ENCODE measurements at places on chromosomes 1 and 21. TPM values are rescaled to one million over a fixed set of nuclear protein-coding genes. Genes with fewer than 3 reads are reported as not detected.

- DNase-seq = peak; percentile 43
Measured at GRCh38 chr1:232367293-232367692, 262.6 kb downstream of the SIPA1L2 start.

DNA sequence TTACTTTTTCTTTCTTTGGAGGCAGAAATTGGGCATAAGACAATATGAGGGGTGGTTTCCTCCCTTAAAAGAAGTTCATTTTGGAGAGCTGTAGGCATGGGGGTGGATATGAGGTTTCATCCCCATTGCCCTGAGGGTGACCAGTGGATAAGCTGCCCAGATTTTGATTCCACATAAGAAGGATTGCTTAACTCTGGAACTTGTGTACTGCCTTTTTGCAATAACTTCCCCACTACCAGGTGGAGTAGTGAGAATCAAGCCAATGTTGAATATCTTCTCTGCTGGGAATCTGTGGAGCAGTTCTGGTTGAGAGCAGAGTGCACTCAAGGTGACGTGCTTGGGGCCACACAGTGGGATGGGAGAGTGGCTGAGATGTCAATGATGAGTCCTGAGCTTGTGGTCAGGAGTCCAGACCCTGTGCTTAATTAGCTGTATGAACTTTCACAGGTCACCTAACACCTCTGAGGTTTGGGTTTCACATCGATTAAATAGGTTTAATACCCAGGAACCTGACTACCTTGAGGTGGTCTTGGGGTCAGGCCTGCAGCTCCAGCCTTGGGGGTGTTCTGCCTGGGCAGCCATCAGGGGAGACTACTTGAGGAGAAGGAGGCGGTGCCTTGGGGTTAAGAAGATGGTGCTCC, 152.9 kb downstream of the FCRL5 start:
- DNase-seq = no peak

PPT1 gene
- total RNA-seq = 63.9 TPM

- peak; percentile 14 for DNase-seq
Measured at GRCh38 chr21:37342046-37342632, 24.4 kb upstream of the DYRK1A start.

EPHB2 gene
- 21.0 TPM for total RNA-seq

ACOT7 gene
- 164 TPM for total RNA-seq

GRCh38 chr1:34380526-34381124, 203.9 kb downstream of the C1orf94 start:
- DNase-seq = no peak

- DNase-seq = no peak
Measured at GRCh38 chr1:226661965-226662364, 77.1 kb downstream of the ITPKB start.

- no peak for DNase-seq
Measured at GRCh38 chr1:197197430-197197997, 51.0 kb upstream of the ASPM start.

PLA2G4A gene
- 1.3 TPM for total RNA-seq

DNA sequence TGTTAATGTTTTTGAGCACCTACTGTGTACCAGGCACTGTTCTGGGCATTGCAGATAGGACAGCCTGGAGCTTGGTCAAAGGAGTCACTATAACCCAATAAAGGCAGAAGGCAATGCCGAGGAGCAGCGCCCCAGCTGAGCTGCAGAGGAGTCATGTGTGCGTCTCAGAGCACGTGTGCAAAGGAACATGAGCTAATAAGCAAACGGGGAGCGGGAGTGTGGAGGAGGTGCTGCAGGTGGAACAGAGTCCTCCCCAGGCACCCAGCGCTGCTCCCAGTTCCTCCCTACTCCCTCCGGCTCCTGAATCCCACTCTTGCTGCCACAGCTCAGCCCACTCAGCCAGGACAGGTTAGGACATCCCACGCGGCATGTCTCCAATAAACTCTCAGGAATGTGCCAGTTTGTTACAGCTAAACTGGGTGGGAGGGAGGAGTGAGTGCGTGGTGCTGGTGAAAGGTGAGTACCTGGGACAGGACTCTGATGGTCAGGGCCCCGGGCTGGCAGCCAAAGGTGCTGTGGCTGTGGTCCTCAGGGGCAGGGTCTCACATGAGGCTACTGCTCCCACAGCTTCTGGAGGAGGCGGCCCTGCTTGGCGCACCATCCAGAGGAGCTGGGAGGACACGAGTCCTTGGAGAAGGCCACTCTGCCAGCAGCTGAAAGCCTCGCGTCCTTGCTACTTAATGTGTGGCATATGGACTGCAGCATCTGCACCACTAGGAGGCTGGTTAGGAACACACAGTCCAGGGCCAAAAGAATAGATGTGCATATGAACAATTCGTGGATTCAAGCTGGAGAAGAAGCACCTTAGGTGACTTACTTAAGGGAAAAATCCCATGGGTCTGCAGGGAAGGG, 52.3 kb downstream of the GRIK3 start:
- no peak for DNase-seq

PRAMEF18 gene
- total RNA-seq = not detected

DNA sequence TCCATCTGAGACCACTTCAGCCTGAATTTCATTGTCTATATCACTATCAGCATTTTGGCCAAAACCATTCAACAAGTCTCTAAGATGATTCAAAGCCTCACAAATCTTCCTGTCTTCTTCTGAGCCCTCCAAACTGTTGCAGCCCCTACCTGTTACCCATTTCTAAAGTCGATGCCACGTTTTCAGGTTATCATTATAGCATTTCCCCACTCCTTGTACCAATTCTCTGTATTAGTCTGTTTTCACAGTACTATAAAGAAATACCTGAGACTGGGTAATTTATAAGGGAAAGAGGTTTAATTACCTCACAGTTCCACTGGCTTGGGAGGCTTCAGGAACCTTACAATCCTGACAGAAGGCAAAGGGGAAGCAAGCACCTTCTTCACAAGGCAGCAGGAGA, 158.8 kb downstream of the PTPRC start:
- no peak for DNase-seq

DNA sequence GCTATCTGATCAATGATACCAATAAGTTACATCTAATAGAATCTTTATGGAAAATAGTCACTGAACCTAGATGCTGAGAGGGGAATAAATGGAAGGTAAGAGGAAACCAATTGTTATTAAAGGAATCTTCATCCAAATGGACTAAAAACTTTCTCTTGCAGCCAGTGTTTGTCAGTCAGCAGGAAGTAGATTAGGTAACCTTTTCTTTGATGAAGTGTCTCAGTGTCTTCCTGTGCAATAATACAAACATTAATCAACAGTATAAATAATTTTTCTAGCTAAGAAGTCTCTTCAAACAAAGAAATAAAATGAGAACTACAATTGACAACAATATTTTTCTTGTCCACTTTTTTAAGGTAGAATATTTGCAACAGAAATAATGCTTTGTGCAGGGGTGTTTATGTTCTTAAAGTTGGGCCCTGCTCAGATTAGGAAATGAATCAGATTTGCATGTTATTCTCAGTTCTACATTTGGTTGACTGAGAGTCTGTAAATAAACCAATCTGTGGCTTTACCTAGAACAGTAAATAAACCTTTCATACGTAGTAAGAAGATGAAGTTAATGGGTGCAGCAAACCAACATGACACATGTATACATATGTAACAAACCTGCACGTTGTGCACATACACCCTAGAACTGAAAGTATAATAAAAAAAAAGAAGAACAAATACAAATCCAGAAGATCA, 391.4 kb downstream of the MRPL39 start:
- no peak for DNase-seq

DNA sequence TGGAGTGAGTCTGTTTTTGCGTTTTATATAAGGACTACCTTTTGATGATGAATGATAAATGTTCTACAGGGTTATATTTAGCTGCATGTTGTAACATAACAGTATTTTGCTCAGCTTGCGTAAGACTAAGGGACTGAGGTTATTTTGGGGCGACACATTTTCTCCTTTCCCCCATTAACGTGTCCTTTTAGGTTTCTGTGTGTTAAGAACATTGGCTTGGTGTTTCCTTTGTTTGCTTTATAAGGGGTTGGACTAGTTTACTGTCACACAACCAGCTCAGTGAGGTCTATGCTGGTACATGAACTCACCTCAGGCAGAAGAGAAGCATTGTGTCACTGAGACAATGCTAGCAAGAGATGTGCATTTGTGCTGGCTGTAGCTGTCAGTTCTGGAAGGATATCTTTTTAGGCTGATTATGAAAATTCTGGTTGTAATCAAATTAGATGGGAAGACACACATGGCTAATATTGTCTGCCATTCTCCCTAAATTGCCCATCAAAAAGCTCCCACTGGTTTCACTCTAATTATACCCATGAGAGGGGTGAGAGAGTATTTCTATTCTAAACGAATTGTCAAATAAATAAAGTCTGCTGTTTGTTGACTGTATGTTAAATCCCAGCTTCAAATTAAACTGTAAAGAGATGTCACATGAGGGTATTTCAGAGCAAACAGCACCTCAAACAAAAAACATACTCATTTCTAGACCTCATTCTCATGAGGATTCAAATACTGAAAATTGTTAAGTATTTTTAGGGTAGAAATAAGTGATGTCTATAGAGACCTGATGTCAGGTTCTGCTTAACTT, 62.6 kb downstream of the CDC14A start:
- DNase-seq = peak; percentile 5

GRCh38 chr1:76298399-76298798, 223.9 kb downstream of the ST6GALNAC3 start:
- no peak for DNase-seq

S100A7 gene
- not detected for total RNA-seq

DNA sequence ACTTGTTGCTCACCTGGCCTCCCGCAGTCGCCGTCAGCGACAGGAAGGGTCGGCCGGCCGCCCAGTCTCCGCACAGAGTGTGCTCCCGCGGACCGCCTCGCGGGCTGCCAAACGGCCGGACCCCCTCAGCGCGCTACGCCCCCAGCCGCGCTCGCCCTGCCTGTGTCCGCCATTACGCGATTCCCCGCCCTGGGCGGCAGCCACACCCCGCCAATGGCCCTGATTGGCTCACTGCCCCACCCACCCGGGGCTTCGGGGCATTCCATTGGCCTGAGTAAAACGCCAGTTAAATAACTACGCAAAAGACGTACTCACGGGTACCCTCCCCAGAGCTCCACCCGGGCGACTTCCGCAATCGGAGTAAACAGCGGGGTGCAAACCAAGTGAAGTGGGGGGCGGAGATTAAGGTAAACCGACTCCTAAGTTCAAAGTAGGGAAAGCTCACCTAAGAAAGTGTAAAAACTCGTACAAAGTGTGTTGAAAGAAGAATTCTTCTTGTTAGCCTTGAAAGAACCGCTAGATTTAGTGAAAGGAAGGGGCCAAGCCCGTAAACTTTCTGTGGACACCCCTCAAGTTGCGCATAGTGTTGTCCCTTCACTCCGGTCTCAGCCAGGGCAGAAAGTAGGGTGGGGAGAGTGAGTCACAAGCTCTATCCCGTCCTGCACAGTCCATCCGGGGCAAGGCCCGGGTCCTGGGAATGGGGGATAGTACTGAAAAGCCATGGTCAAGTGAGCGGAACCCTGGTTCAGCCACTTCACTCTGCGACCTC, at the start of gene WASF2:
WASF2 (minus strand) TSS at position 195 of the 769 bp plus-strand sequence. CDS start 61,277 bp downstream, outside the sequence.
- peak; percentile 98 for DNase-seq

RIMKLA gene
- total RNA-seq = 3.5 TPM

C2CD4D gene
- total RNA-seq = 0.58 TPM

DNA sequence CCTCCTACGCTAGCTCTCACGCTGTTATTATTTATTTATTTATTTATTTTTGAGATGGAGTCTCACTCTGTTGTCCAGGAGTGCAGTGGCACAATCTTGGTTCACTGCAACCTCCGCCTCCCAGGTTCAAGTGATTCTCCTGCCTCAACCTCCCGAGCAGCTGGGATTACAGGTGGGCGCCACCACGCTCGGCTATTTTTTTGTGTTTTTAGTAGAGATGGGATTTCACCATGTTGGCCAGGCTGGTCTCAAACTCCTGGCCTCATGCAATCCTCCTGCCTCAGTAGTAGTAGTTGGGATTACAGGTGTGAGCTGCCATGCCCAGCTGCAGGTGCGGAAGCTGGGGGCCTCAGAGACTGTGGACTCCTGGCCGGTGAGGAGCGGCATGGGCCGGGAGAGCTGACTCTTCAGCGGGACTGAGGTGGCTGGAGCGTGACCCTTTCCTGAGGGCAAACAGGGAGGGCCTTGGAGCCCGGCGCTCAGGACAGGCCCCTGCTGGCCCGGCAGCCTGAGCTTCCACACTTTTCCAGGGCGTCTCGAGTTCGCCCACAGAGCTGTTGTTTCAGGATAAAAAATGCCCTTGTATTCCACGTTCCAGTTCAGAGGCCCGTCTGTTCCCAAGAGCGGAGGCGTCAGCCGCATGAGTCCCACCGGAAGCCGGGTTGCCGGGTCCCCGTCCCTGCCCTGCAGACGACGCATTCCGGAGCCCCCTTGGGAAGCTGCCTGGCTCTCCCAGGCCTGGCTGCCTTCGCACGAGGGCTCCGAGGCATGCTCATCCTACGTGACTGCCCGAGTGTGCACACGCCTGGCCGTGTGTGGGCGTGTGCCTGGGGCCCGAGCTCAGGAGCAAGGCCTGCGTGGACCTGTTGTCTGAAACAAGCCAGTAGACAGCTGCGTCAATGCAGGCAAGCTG, 126.2 kb downstream of the SIK1 start:
- DNase-seq = no peak

PLA2G2C gene
- total RNA-seq = not detected

- no peak for DNase-seq
Measured at GRCh38 chr21:46095083-46095719, 2.7 kb upstream of the COL6A2 start.

GRCh38 chr1:174333437-174333836, 114.3 kb upstream of the GPR52 start:
- DNase-seq = no peak

MFAP2 gene
- total RNA-seq = 1.8 TPM

GRCh38 chr1:232179896-232180778, 449.8 kb downstream of the SIPA1L2 start:
- DNase-seq = no peak

- no peak for DNase-seq
Measured at GRCh38 chr1:180969434-180969833, 53.2 kb downstream of the STX6 start.

- DNase-seq = no peak
Measured at GRCh38 chr21:42694751-42695696, 41.6 kb downstream of the PDE9A start.

- peak; percentile 45 for DNase-seq
Measured at GRCh38 chr1:7942214-7942921, 1.7 kb upstream of the TNFRSF9 start.

- no peak for DNase-seq
Measured at GRCh38 chr1:41272601-41273000, 30.5 kb upstream of the SCMH1 start.

GRCh38 chr1:200708161-200708560, 30.5 kb upstream of the CAMSAP2 start:
- DNase-seq = no peak

DNA sequence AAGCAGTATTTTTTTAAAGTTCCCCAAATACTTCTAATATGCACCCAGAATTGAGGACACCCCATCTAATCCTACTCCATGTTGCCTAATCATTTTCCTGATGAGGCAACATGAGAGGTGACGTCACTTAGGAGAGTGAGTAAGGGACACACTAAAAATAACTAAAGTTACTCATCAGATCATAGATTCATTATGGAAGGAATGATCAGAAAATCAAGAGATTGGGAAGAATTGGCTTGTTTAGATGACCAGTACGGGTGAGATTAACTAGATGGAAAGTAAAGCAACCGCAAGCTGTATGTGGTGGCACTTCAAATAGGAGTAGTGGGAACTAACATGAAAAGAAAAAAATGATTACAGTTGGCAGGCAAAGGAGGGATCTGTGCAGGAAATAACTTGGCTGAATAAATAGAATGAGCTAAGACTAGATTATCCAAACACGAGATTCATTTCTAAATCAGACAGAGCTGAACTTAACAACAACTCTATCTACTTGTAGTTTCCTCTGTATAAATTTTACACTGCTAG, 61.4 kb upstream of the CXADR start:
- DNase-seq = peak; percentile 45

GRCh38 chr1:193451606-193452005, 265.2 kb upstream of the B3GALT2 start:
- no peak for DNase-seq

Data from PC-3 (cell line).